HepG2 (cell line): ENCODE measurements at places on chromosomes 11 and 22. TPM values are rescaled to one million over a fixed set of nuclear protein-coding genes. Genes with fewer than 3 reads are reported as not detected.

- H3K4me1 ChIP-seq = no peaks in the 10 kb centered on the region
- DNase-seq = no peak
- H3K27me3 ChIP-seq = no peaks in the 10 kb centered on the region
- H3K36me3 ChIP-seq = no peaks in the 10 kb centered on the region
Measured at GRCh38 chr11:24589064-24589463, 92.2 kb downstream of the LUZP2 start.

DNA sequence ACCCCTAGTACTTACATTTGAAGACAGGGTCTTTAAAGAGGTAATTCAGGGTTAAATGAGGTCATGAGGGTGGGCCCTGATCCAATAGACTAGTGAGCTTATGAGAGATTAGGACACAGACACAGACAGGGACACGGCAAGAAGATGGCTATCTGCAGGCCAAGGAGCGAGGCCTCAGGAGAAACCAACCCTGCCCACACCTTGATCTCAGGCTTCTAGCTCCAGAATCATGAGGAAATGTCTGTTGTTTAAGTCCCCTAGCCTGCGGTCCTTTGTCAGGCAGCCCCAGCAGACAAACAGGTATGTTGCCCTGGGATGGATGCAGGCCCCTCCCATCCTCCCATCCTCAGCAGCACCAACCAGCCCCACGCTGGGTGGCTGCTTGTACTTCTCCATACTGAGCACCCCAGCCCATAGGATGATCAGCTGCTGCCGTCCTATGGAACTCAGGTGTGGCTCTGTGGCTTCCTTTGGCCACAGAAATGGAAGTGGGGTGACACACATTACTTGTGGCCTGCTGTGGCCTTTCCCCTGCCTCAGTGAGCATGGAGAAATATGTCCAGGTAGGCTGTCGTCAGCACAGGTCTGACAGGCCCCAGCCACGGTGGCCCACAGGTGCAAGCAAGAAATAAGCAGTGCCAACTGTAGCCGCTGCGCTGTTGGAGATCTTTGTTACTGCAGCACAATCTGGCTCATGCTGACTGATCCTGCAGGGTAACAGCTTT, 7.9 kb downstream of the GNB1L start:
- peaks cover 36% of the 10 kb centered on the region for H3K4me1 ChIP-seq
- H3K27ac ChIP-seq = no peak overlapping the region
- no peak for DNase-seq
- H3K27me3 ChIP-seq = no peaks in the 10 kb centered on the region
- H3K4me3 ChIP-seq = no peak overlapping the region

DNA sequence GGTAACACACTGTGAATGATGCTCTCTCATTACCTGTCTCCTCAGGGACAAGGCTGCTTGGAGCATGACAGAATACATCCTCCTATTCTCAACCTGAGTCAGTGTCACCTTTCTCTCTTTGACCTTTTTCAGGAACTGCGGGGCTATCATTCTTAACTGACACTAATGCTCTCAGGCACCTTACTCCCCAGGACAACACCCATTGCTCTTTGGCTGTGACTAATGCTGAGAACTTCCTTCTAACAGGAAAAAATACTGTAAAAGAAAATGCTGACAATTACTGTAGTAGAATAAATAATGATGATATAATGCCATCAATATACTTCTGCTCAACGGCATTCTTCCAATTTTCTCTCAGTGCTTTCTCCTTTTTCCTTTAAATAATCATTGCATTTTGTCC, 2082.7 kb upstream of the RAG2 start:
- DNase-seq = no peak
- no peaks in the 10 kb centered on the region for H3K4me1 ChIP-seq
- no peaks in the 10 kb centered on the region for H3K27me3 ChIP-seq

DNA sequence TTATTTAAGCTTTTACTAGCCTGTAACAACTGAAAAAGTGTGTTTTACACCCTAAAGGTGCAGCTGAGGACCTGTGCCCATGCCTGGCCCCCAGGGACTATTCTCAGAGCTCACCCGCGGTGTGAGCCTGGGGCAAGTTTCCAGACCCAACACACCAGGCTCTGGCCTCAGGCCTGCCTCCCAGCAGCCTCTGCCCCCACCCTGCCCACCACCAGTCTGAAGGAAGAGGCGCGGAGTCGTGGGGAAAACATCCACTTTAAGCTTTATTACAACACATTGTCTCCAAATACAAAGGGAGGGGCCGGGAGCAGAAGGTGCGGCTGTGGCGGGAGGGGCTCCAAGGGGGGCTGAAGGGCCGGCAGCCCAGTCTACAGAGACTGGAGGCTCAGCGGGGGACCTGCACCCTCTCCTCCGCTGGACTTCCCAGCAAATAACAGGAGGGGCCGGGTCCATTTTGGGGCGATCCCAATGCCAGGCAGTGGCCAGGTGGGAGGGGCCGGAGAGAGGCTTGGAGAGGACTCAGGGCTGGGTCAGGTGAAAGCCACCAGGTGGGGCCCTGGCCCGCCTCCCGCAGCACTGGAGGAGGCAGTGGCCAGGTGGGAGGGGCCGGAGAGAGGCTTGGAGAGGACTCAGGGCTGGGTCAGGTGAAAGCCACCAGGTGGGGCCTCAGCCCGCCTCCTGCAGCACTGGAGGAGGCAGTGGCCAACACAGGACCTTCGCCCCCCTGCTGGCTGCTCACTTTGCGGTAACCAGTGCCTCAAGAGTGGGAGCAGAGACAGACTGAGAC, 18.1 kb downstream of the DUSP8 start:
- no peaks in the 10 kb centered on the region for H3K36me3 ChIP-seq
- H3K27me3 ChIP-seq = peaks cover 2% of the 10 kb centered on the region

DNA sequence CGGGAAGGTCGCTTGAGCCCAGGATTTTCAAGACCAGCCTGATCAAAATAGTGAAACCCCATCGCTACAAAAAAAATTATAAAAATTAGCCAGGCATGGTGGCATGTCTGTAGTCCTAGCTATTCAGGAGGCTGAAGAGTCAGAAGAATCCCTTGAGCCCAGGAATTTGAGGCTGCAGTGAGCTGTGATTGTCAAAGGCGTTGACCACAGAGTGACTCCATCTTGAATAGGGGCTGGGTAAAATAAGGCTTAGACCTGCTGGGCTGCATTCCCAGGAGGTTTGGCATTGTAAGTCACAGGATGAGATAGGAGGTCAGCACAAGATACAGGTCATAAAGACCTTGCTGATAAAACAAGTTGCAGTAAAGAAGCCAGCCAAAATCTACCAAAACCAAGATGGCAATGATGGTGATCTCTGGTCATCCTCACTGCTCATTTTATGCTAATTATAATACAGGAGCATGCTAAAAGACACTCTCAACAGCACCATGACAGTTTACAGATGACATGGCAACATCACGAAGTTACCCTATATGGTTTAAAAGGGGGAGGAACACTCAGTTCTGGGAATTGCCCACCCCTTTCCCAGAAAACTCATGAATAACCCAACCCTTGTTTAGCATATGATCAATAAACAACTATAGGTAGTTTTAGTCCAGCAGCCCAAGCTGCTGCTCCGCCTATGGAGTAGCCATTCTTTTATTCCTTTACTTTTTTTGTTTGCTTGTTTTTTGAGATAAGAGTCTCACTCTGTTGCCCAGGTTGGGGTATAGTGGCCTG, 2.8 kb upstream of the RDX start:
- H3K27me3 ChIP-seq = no peaks in the 10 kb centered on the region
- H3K27ac ChIP-seq = no peak overlapping the region
- peaks cover 46% of the 10 kb centered on the region for H3K4me1 ChIP-seq
- H3K36me3 ChIP-seq = no peaks in the 10 kb centered on the region
- no peak for DNase-seq
- no peak overlapping the region for H3K4me3 ChIP-seq

DNA sequence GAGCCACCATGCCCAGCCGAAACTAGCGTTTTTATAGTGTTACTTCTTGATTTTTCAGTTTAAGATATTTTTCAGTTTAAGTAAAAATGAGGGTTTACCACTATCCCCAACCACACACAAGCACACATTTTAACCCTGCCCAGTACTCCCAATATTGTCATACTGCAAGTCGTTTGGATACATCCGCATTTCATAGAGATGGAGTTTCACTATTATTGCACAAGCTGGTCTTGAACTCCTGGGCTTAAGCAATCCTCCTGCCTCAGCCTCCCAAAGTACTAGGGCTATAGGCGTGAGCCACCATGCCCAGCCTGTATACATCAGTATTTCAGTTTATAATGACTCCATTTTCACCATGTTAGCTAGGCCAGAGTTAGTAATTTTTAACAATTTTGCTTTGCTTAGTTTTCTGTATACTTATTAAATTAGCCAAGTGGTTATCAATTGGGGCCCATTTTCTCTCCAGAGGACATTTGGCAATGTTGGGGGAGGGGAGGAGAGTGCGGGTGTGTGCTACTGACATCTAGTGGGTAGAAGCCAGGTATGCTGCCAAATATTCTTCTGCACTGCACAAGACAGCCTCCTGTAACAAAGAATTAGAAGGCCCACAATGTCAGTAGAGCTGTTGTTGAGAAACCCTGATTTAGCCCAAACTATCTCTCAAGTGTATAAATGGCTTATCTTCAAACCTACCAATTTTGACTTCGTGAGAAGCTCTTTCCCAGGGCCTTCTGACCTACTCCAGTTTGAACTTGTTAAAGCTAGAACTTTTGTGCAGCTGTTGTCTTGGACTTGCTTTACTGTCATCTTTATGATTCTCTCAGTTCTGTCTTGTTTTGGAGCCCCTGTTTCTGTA, 7.3 kb downstream of the USP47 start:
- H3K4me3 ChIP-seq = no peak overlapping the region
- no peaks in the 10 kb centered on the region for H3K36me3 ChIP-seq
- no peak overlapping the region for H3K27ac ChIP-seq
- DNase-seq = peak; percentile 60

- H3K27me3 ChIP-seq = no peaks in the 10 kb centered on the region
- peak; percentile 17 for DNase-seq
- H3K36me3 ChIP-seq = no peaks in the 10 kb centered on the region
Measured at GRCh38 chr11:11163236-11163635, 189.8 kb downstream of the CSNK2A3 start.

GRCh38 chr11:9573052-9573774, at the start of gene WEE1:
Gene WEE1 (plus strand): TSS chr11:9573670. CDS start chr11:9573934, 264 bp downstream.
- peak; percentile 94 for DNase-seq
- H3K4me1 ChIP-seq = peaks cover 67% of the 10 kb centered on the region
- H3K27ac ChIP-seq = peak within 1 kb of the TSS; percentile 100
- no peaks in the 10 kb centered on the region; the same call in 2 of the 3 replicates for H3K27me3 ChIP-seq
- H3K4me3 ChIP-seq = peak within 1 kb of the TSS; percentile 87

- H3K4me3 ChIP-seq = no peak overlapping the region
- peaks cover 5% of the 10 kb centered on the region; the same call in 1 of the 3 replicates for H3K36me3 ChIP-seq
- no peak overlapping the region for H3K27ac ChIP-seq
- DNase-seq = no peak
Measured at GRCh38 chr22:27972732-27973698, 54.0 kb upstream of the PITPNB start.

- H3K4me1 ChIP-seq = no peaks in the 10 kb centered on the region
- H3K36me3 ChIP-seq = no peaks in the 10 kb centered on the region
- peaks cover 1% of the 10 kb centered on the region; the same call in 1 of the 2 replicates for H3K27me3 ChIP-seq
Measured at GRCh38 chr11:69912161-69912910, 93.1 kb upstream of the FGF3 start.

Gene P2RY2
- 3.0 and 3.1 TPM in 2 replicates for total RNA-seq

Gene BCO2
- 0.38 TPM in 1 of 2 replicates, not detected in the other for total RNA-seq

Gene NRIP3
- 0.07 and 0.24 TPM in 2 replicates for total RNA-seq

Gene OR52D1
- not detected in 2 replicates for total RNA-seq

Gene CBLIF
- not detected in 2 replicates for total RNA-seq

Gene CHRM4
- total RNA-seq = 0.13 TPM in 1 of 2 replicates, not detected in the other
